ENCODE measurements at places on chromosomes 12 and 14.

DNA sequence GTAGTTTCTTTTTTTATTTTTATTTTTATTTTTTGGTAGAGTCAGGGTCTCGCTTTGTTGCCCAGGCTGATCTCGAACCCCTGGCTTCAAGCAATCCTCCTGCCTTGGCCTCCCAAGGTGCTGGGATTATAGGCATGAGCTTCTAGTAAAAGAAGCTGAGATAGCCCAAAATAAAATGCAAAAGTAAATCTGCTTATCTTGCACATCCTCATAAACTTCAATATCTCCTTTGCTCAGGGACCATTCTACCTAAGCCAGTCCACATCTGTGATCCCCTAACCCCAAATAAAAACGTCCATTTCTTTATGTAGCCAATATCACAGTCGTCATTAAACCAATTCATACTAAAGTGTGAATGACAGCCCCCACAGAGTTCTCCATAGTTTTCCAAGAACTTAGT lies 36.3 kb downstream of the ATF7 start:
- DNase-seq, result no peak

DNA sequence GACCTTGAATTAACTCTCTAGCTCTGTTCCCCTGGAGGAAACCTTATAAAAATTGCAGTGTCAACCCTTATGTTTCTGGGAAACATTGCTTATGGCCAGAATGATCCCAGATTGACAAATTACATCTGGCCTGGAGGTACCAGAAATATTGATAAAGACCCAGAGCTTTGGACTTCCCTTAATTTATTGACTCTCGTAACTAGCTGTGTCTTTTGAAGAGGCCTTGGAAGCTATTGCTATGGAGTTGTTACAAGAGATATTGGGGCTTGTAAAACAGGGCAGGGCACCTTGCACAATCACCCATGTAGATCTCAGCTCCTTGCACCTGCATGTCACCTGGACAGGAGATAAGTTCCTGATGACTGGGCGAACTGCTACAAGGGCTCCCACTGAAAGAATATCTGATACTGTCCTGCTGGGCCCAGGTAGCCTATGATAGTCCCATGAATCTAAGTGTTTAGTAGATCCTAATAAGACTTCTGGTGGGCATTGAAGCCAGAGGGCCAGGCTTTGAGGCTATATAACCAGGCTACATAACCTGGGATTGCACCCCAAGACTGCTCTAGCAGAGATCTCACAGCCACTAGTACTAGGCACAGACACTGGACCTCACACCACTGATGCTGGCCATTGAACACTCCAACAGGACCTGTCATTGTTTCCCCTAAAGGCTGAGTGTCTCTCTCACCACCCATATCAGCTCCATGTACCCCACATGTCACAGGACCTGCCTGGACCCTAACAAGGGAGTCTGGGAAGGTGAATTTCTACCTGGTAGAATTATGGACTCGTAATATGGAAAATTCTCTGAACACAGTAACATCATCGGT lies 135.7 kb upstream of the PWP1 start:
- DNase-seq, result no peak

DNA sequence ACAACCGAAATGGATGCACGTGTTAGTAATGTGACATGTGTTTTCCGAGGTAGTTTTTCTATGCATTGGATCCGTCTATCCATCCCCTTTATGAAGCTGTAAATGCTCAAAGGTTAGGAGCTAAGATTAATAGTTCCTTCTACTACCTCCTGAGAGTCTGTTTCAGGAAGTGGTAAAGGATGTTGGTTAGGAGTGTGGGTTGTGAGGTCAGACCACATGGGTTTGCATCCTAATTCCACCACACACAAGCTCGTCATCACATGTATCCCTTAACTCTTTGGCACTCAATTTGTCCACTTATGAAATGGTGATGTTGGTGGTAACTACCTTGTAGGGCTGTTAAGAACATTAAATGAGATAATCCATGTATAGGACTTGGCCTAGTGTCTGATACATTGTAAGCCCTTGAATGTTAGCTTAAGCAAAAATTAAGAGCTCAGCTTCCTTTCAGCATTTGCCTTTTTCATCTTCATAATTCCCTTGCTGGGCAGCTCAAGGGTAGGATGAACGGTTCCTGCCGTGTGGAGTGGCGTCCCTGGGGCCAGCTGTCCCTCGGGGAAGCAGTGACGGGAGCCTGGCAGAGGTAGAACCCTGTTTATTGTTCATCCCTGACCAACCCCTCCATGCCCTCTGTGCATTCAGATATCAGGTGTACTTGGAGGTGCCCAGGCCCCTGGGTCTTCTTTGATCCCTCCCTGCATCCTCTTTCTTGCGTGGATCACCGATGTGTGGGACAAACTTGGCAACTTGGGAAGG lies 52.3 kb downstream of the TSPAN9 start:
- no peak for DNase-seq

- peak; percentile 75 for DNase-seq
Observed at GRCh38 chr14:92677087-92677668, 71.2 kb downstream of the LGMN start.

DNA sequence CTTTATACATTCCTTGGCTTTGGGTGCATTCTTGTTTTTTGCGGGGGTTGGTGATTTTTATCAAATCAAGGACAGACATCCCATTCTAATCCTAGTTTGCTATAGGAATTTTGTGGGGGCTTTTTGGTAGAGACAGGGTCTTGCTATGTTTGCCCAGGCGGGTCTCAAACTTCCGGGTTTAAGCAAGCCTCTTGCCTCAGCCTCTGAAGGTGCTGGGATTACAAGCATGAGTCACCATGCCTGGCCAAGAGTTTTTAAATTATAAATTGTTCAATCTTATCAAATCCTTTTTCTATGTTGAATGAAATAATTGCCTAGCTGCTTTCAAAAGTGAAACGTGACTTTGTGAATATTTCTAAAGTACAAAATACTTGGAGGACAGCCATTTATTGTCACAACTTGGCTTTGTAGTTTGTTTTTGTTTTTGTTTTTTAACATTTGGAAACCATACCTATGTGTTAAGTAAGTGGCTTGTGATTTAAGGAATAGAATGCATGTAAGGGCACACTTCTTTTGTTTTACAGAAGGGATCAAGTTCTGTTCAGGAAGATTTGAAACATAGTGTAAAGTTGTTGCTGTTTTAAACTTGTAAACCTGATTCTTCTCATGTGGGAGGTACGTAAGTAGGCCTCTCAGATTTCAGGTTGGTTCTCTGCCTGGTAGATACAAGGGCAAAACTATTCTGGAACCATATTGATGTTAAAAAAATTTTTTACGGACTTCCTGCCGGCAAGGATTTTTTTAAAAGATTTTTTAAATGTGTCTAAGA lies 13.4 kb downstream of the MARK3 start:
- no peak for DNase-seq

- no peak for DNase-seq
Observed at GRCh38 chr14:29650554-29651269, 276.9 kb downstream of the PRKD1 start.

DNA sequence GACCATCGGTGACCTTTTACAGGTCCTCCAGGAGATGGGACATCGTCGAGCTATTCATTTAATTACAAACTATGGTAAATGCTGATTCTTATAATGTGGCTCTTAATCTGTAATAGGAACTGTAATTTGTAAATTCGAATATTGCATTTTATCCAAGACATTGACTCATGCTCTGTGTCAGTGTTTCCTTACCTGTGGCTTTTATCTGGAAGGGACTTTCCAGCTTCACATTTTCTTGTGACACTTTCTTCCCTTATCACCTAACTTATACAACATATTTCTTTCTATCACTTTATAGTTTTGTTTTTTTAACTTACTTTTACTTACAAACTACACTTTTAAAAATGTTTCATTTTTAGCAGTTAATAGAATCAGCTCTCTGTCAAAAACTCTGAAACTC lies 14.8 kb downstream of the IRAK3 start:
- no peak for DNase-seq

GRCh38 chr12:116432314-116432750 lies 126.8 kb upstream of the MAP1LC3B2 start:
- no peak for DNase-seq

GRCh38 chr14:82422230-82422629 lies 888.6 kb upstream of the SEL1L start:
- DNase-seq, result no peak

DNA sequence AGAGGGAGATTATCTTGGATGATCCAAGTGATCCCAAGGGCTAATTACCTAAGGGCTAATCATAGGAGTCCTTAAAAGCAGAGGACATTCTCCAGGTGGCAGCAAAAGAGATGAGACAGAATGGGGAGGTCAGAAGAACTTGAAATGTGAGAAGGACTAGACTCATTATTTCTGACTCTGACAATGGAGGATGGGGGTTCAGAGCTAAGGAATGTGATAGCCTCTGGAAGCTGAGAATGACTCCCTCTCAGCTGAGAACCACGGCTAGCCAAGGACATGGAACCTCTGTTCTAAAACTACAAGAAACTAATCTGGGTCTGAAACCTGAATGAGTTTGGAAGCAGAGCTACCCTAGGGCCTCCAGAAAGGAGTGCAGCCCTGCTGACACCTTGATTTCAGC lies 35.6 kb upstream of the ANKS1B start:
- DNase-seq, result no peak

Measured in stimulated activated CD4-positive, alpha-beta T cell treated with anti-CD3 and anti-CD28 coated beads, TNF-alpha, amount 100 ng/mL, for 24 hours (primary cell).